ENCODE measurements at places on chromosomes 4 and X.

DNA sequence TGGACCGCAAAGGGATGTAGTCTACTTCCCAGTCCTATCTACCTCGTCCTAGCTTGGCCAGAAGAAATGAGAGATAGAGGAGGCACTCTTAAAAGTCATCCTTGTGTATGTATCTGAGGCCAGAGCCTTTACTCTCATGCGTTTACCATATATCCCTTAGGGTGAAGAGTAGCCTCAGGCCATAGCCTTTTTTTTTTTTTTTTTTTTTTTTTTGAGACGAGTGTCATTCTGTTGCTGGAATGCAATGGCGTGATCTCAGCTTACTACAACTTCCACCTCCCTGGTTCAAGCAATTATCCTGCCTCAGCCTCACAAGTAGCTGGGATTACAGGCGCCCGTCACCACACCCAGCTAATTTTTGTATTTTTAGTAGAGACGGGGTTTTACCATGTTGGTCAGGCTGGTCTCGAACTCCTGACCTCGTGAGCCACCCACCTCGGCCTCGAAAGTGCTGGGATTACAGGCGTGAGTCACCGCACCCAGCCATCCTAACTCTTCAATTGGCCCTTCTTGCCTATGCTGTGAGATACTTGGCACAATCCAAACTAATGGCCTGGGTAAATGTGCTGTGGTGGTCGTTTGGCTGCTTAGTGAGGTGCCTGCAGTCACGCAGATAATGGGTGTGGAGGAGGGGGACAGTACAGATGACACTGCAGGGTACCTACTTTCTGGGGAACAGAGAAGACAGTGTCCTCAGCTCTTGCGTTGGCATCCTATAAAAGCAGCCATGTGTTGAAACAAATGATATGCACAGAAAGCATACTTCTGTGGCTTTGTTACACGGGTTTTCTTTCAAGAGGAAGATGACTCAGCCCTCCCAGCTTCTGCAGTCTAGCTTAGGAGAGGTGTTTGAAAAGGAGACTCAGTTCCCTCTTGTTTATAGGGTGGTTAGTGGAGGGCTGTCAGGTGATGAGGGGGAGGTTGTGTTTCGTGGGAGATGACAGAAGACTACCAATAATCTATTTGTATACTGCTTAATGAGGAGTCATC is 10.4 kb upstream of the DGAT2L6 start:
- no peak for DNase-seq

DNA sequence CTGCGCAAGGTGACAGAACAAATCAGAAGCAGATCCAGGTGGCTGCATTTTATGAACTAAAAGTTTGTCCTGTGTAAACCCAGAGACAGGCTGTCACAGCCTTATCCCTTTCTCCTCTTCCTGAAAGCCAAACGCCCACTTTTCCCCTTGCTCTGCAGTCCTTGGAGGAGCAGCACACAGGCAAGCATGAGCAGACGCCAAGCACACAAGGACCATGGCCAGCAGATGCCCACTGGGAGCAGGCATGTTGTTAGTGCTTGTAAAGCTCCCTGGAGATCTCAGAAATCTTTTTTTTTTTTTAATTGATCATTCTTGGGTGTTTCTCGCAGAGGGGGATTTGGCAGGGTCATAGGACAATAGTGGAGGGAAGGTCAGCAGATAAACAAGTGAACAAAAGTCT is 11.5 kb upstream of the HOPX start:
- DNase-seq: no peak

GRCh38 chr4:33054161-33054560 is 2334.0 kb downstream of the PCDH7 start:
- no peak for DNase-seq

DNA sequence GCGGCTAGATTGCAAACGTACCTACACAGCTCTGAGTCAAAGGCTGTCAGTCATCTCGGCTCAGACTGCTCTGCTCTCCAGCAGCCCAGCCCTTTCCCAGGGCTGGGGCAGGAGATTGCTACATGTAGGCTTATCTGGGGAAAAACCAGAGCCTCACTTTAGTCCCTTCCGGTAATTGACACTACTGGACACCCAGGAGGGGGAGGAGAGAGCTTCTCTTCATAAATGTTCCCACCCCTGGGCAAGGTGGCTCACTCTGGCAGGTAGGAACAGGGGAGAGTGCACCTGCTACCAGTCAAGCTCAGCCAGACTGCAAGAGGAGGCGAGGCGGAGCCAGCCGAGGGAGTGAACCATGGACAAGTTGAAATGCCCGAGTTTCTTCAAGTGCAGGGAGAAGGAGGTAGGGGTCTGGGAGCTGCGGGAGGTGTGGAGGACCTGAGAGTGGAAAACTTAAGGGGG is at the start of gene SLC6A14:
SLC6A14 (plus strand) TSS at position 249 of the 459 bp plus-strand sequence; CDS start at position 353, 104 bp downstream.
- no peak for DNase-seq

- DNase-seq: no peak
Observed at GRCh38 chr4:11468901-11469300, 40.2 kb upstream of the HS3ST1 start.

DNA sequence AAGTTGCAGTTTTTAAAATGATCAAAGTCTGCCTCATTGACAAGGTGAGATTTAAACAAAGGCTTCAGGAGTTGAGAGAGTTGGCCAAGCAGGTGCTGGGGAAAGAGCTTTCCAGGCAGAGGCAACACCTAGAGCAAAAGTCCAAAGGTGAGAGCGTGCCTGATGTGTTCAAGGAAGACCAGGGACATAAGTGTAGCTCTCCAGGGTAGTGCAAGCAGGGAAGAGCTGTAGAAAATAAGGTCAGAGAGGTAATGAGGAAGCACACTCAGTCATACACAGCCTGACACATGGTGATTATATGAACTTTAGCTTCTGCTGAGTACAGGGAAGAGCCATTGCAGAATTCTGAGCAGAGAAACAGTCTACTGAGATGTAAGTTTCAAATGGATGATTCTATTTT is 265.0 kb upstream of the NWD2 start:
- DNase-seq: no peak

GRCh38 chr4:99586322-99586721 is 11.7 kb downstream of the MTTP start:
- no peak for DNase-seq

GRCh38 chrX:124931241-124931640 is 388.4 kb upstream of the TEX13C start:
- no peak for DNase-seq

GRCh38 chr4:143417679-143418403 is 81.2 kb downstream of the GAB1 start:
- no peak for DNase-seq

DNA sequence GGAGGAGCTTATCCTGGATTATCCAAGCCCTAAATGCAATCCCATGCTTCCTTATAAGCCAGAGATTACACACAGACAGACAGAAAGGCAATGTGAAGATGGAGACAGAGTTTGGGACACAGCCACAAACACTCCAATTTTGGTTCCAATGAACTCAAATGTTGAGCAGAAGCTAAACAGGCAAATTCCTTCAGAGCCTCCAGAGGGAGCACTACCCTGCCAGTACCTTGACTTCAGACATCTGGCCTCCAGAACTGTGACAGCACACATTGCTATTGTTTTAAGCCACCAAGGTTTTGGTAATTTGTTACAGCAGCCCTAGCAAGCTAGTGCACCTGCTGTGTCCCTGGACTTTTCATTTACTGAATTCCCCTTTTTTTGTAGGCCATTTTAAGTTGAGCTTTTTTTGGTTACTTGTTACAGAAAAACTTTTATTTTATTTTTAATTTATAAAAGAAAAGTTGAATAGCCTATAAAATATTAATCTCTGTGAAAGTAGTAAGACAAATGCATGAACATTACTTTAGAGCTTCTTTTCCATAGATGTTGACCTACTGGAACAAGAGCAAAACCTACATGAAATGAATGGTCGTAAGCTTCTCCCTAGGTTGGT is 33.4 kb upstream of the SRD5A3 start:
- peak; percentile 8 for DNase-seq

DNA sequence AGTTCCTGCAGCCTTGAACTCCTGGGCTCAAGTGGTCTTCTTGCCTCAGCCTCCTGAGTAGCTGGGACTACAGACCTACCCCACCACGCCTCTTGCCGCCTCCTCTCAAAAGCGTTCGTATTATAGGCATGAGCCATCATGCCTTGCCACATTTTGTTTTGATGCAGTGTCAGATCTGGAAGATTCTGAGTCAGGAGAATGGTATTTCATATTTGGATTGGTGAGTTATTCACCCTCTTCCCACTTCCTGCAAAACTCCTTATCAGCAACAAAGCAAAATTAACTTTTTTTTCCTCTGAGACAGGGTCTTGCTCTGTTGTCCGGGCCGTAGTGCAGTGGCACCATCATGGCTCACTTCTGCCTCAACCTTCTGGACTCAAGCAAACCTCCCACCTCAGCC is 29.6 kb downstream of the REST start:
- no peak for DNase-seq

GRCh38 chrX:117568238-117568637 is 548.4 kb downstream of the KLHL13 start:
- no peak for DNase-seq

DNA sequence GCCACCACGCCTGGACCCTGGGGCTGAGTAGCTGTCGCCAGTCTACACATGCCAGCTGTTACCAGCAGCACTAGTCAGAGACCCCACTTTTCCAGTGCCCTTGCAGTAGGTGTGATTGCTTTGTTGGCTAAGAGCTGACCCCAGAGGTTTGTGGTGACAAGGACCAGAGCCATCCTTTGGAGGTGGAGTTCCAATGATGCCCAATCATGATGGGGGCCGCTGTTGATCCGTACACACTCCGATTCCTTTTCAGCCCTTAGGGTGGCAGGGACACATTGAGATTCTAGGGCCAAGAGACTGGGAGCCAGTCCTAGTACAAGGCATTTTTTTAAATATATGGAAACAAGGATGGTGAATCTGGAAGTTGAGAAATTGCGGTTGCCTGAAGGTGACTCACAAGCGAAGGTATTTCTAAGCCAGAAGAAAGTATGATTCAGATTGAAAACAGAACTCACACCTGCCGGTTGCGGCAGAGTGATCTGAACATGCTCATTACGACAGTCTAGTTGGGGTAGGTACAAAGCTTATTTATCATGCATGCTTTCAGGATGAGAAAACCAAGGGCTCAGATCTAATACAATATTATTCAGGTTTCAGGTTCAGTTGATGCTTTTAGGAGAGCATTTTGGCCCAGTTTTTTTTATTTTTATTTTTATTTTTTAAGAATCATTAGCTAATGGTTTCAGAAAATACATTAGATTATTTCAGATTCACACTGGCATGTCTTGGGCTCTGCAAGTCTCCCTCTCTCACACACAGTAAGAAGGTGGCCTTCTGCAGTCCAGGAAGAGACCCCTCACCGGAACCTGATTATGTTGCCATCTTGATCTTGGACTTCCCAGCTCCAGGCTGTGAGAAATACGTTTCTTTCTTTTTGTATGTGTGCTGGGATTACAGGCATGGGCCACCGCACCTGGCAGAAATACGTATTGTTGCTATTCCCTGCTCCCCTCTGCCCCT is 43.4 kb downstream of the SHROOM2 start:
- no peak for DNase-seq

DNA sequence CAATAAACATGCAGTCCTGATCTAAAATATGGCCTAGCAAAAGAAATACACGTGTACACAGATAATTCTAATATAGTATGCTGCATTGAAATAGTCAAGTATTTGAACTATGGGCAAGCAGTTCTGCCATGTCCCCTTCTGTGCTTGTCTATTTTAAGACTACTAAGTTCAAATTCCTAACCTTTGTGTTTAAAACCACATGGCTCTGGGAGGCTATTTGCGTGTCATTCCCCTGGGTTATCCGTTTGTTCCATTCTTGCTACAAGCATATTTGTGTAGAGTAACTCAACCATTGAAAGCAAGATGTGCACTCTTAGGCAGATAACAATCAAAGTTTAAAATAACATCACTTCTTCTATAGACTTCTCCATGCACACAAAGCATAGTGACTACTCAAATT is 25.4 kb upstream of the TBC1D1 start:
- no peak for DNase-seq
